Natural killer cell treated with Interleukin-12 subunit alpha and Interleukin-12 subunit beta and Interleukin-15 and Interleukin-18, amount 100 ng/mL, for 72 hours (primary cell): ENCODE measurements at places on chromosomes 11 and 22. TPM values are rescaled to one million over a fixed set of nuclear protein-coding genes. Genes with fewer than 3 reads are reported as not detected.

Gene ASRGL1
- total RNA-seq, result 7.2 TPM

Gene MS4A7
- 1.5 TPM for total RNA-seq

Gene OR6Q1
- not detected for total RNA-seq

Gene OR2AG1
- not detected for total RNA-seq

Gene CDCA5
- 59.2 TPM for total RNA-seq

Gene UPK3A
- not detected for total RNA-seq

Gene TYR
- total RNA-seq, result not detected

DNA sequence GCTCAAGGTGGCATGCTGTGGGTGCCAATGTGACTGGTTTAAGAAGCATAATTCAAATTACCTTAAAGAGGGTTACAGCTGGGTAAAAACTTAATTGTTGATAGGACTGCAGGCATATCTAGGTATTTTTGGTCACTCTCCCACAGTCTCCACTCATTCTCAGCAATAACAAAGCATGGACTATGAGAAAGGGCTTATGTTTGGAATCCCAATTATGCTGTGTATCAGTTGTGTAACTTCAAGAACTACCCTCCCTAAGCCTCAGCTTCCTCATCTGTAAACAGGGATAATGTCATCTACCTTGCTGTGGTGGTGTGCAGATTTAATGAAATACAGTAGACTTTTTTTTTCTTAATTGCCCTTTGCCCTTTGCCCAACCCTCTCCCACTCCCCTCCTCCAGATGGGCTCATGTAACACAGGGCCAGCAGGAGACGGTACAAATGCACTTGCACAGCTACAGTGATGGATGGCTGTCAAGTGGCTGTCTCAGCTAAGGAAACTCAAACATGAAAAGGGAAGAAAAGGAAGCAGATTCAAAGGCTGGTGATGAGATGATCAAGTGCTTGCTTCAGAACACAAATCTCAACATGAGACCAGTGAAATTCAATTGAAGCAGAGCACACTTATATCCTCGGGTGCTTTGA lies 37.6 kb downstream of the MAP6 start:
- H3K27ac ChIP-seq, result no peak overlapping the region
- H3K36me3 ChIP-seq, result no peaks in the 10 kb centered on the region

- H3K4me1 ChIP-seq, result no peaks in the 10 kb centered on the region
- no peak for DNase-seq
- no peak overlapping the region for H3K4me3 ChIP-seq
- H3K36me3 ChIP-seq, result peaks cover 8% of the 10 kb centered on the region
Measured at GRCh38 chr11:15136166-15136565, 21.4 kb downstream of the INSC start.

DNA sequence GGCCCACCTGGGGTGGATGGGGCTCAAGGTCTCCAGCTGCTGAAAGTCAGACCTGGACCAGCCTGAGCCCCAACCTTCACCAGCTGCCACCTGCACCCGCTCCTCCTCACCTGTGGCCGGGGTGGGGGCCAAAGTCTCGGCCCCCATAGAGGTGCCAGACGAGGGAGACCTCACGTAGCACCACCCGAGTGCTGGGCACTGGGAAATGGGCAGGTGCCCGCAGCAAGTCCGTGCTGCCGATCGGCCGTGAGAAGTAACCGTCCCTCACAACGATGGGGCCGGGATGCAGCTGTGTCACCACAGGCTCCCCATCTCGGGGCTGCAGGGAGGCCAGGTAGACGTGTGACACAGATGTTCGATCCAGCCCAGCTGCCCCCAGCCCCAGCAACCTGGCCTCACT lies 16.2 kb downstream of the ATG2A start:
- H3K4me3 ChIP-seq, result no peak overlapping the region
- H3K27ac ChIP-seq, result no peak overlapping the region
- peaks cover 5% of the 10 kb centered on the region for H3K4me1 ChIP-seq
- H3K27me3 ChIP-seq, result no peaks in the 10 kb centered on the region

- H3K36me3 ChIP-seq, result peaks cover 8% of the 10 kb centered on the region
- no peak overlapping the region for H3K4me3 ChIP-seq
- H3K27ac ChIP-seq, result no peak overlapping the region
- no peak for DNase-seq
Measured at GRCh38 chr11:67581469-67581868, 2.1 kb upstream of the GSTP1 start.

DNA sequence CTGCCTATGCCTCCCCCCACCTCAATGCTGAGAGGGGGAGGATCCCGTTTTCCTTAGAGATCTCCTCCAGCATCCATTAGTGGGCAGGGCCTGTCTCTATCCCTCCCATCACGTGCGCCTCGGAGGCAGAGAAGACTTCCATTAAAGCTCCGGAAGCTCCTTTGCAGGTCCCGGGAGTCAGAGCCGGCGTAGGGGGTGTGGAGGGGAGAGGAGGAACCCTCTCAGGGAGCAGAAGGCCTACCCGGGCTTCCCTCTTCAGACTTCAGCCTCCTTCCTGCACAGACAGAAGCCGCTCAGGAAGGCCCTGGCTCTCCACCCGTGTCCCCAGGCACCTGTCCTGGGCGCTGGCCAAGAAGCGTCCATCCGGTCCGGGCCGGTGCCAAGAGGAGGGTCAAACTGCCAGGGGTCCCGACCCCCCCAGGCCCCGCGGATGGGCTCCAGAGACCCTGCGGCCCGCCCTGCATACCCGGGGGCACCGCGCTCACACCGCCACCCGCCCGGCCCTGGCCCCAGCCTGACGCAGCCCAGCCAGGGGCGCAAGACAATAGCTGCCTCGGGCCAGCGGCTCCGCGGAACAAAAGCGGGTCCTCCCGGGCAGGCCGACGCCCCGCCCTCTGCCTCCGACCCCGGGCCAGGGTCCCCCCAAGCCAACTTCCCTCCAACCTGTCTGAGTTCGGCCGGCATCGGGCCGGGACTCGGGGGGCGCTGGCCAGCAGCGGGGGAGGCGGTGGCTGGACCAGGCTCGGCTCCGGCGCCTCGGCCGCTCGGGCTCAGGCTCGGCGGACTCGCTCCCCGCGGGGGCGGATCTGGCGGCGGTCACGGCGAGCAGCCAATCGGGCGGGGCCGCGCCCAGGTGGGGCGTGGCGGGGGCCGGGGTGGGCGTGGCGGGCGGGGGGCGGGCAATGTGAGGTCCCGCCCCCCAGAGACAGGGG lies 29.9 kb downstream of the ARVCF start:
- H3K27ac ChIP-seq, result no peak overlapping the region
- H3K4me3 ChIP-seq, result no peak overlapping the region
- no peaks in the 10 kb centered on the region for H3K36me3 ChIP-seq
- DNase-seq, result peak; percentile 87

- no peaks in the 10 kb centered on the region for H3K36me3 ChIP-seq
- no peak overlapping the region for H3K4me3 ChIP-seq
- no peak overlapping the region for H3K27ac ChIP-seq
- peaks cover 27% of the 10 kb centered on the region for H3K27me3 ChIP-seq
- DNase-seq, result no peak
Measured at GRCh38 chr11:7968686-7969085, 3.4 kb upstream of the NLRP10 start.

GRCh38 chr11:6251120-6251733 lies 8.4 kb upstream of the CCKBR start:
- H3K4me3 ChIP-seq, result no peak overlapping the region
- no peaks in the 10 kb centered on the region for H3K4me1 ChIP-seq
- no peak overlapping the region for H3K27ac ChIP-seq
- H3K36me3 ChIP-seq, result no peaks in the 10 kb centered on the region
- H3K27me3 ChIP-seq, result no peaks in the 10 kb centered on the region
- no peak for DNase-seq

DNA sequence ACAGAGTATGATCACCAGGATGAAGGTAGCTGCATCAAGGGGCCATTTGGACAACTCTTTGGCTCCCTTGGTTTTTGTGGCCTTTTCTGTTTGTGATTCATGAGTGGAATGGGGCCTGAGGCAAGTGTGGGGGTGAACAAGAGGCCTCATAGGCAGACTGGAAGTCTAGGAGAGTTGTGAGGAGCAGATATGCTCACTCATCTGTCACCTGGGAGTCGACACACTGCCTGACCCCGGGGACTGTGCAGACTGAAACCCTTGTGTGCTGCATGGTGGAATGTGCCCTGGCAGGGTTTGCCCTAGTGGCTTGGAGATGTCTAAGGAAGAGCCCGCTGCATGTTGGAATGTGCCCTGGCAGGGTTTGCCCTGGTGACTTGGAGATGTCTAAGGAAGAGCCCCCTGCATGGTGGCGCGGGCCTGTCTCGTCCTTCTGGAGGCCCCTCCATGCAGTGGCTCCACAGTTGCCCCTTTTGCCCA lies 60.0 kb downstream of the MED15 start:
- H3K36me3 ChIP-seq, result peaks cover 16% of the 10 kb centered on the region
- peak overlapping the region; percentile 83 for H3K27ac ChIP-seq
- no peak for DNase-seq

GRCh38 chr11:73205661-73206343 lies 12.3 kb upstream of the P2RY2 start:
- H3K27me3 ChIP-seq, result peaks cover 19% of the 10 kb centered on the region
- no peak overlapping the region for H3K4me3 ChIP-seq

DNA sequence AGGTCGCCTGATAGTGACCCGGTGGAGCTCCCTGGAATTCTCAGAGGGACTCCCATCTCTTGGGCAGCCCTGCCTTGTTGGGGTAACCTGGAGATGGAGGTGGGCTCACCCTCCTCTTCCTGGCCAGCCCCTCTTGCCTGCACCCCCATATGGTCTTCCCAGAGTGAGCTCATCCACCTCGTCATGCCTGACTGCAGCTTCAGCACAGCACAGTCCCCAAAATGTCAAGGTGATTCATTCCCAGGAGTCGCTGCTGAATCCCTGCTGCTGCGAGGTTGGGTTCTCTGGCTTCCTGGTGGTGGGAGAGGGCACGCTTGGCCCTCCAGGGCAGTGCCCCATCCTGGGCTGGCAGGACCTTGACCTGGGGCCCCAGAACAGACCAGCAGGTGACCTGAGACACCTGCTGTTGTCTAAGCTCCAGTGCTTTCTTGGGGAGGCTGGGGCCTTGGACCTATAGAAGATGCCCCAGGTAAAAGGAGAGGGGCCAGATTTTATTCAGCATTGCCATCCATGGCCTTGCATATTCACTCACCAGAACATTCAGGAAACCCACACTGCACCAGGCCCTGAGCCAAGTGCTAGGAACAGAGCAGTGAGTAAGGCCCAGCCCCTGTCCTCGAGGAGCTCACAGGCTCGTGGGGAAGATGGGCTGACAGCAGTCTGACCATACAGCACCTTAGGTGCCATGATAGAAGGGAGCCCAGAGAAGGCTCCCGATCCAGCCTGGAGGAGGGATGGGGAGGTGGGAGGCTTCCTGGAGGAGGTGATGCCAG lies 72.9 kb downstream of the CACNA1I start:
- H3K36me3 ChIP-seq, result no peaks in the 10 kb centered on the region

GRCh38 chr11:15695096-15695721 lies 580.5 kb downstream of the INSC start:
- no peaks in the 10 kb centered on the region for H3K27me3 ChIP-seq
- no peak overlapping the region for H3K4me3 ChIP-seq
- DNase-seq, result no peak
- no peaks in the 10 kb centered on the region for H3K36me3 ChIP-seq
- no peak overlapping the region for H3K27ac ChIP-seq

DNA sequence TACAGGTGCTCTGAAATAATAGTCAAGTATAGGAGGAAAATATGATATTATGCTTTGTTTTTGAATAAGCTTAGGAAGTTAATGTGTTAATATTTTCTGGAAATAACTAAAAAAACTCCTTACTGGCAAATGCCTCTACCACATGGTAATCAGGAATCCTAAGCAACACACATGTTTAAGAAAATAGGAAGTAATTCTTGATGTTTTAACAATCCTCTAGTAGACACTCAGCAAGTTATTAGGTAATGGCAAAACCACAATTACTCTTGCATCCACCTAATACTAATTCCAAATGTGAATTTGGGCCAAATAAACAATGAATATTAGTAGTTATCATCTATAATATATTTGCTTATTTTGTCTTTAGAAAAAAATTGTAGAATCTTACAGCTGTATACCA lies 53.6 kb downstream of the SLC35F2 start:
- no peaks in the 10 kb centered on the region for H3K4me1 ChIP-seq
- H3K27me3 ChIP-seq, result no peaks in the 10 kb centered on the region
- no peak overlapping the region for H3K4me3 ChIP-seq
- H3K27ac ChIP-seq, result no peak overlapping the region
- peaks cover 5% of the 10 kb centered on the region for H3K36me3 ChIP-seq

- H3K4me1 ChIP-seq, result no peaks in the 10 kb centered on the region
- DNase-seq, result no peak
- no peak overlapping the region for H3K4me3 ChIP-seq
- H3K27ac ChIP-seq, result no peak overlapping the region
- no peaks in the 10 kb centered on the region for H3K27me3 ChIP-seq
Measured at GRCh38 chr22:48535868-48536540, 1291.7 kb downstream of the BRD1 start.

DNA sequence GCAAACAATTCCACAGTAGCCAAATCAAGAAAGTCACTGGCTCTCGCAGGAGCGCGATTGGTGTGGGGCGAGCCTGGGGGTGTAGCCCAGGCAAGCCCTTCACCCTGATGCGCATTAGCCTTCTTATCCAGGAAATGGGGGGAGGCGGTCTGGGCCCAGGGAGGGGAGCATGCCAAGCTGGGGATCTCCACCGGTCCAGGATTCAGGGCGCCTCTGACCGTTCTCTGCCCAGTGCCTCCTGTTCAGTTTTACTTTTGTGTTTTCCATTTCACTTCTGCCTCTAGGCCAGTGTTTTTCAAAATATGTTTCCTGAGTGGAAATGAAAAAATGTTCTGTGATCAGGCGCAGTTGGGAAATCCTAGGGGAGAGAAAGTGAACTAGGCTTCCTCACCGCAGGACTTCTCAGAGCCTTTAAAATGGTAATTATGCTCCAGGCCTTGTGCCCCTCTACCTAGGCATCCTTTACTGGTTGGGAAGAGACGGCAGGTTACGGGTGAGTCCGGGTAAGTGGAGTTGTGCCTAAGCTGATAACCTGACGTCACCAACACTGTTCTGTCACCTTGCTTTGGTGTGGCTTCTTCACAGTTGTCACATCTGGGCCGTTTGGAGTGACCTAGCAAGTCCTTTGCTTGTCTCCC lies 18.4 kb downstream of the LRP5 start:
- no peak overlapping the region for H3K27ac ChIP-seq
- DNase-seq, result no peak

GRCh38 chr11:65663639-65664200 lies 1.0 kb upstream of the RELA start:
- H3K4me3 ChIP-seq, result peak overlapping the region; percentile 89
- peaks cover 22% of the 10 kb centered on the region for H3K4me1 ChIP-seq
- H3K36me3 ChIP-seq, result peaks cover 15% of the 10 kb centered on the region
- DNase-seq, result no peak
- no peaks in the 10 kb centered on the region for H3K27me3 ChIP-seq
